ENCODE measurements at places on chromosomes 1 and 21.

DNA sequence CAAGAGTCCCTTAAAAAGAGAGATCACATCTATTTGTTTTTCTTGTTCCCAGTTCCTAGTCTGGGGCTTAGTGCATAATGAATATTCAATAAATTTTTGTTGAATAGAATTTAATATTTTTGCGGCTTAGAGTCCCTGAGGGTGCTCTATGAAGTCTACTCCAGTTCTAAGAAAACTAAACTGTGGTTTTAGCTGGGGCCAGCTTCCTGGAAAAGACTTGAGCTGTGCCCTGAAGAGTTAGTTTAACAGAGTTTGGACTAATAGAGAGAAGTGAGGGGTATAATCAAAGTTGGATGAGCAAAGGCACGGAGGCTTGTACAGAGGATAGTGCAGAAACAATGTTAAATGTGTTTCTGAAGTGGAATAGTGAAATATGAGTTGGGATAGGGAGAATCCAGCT is 168.9 kb downstream of the FASLG start:
- DNase-seq: no peak

- peak; percentile 22 for DNase-seq
Observed at GRCh38 chr1:15141935-15142539, 11.5 kb upstream of the TMEM51 start.

- DNase-seq: no peak
Observed at GRCh38 chr1:52235646-52236045, 93.8 kb downstream of the ZFYVE9 start.

DNA sequence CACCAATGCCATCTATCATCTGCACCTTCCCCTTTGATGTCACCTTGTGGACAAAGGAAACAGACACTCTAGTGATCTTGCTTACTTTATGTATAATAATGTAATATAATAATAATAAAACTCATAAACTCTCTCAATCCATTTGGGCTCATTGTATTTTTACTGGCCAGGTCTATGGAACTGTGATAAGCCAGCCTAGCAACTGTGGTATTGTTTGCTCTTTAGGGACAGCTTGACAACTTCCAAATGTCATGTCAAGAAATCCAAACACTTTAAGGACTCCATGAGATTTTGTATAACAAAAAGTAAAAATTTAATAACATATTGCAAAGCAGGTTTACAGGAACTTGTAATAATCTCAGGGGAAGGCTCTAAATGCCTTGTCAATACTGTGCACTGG is 1163.4 kb upstream of the TMPRSS15 start:
- DNase-seq: no peak

GRCh38 chr21:24939291-24939690 is 668.0 kb downstream of the MRPL39 start:
- DNase-seq: no peak

Measured in HTR-8/SVneo (cell line).